Transverse colon (tissue), 4 donors: ENCODE measurements at places on chromosomes 2 and 18.
A peak's percentile ranks its signal among the peaks of the same experiment; 100 is the strongest.

GRCh38 chr2:101325425-101325824, 16.9 kb upstream of the RNF149 start:
- DNase-seq, result no peak

- DNase-seq, result no peak
Observed at GRCh38 chr18:13258921-13259320, 40.4 kb downstream of the LDLRAD4 start.

DNA sequence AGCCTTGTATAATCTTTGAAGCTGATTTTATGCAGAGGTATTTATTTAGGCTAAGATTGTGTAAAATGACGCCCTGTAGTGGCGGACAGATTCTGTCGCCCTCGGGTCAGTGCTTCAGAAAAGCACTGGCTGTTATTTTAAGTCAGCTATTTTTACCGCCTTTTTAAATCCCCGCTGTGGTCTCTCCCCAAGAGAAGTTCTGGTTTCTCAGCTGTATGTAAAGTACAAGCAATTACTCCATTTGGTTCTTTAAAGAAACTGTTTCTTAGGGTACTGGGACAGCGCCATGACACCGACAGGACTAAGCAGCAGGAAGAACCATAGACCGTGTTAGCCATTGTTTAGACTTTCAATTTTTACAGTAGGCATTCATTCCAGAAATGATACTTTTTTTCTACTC, 65.0 kb downstream of the UGGT1 start:
- no peak for DNase-seq

DNA sequence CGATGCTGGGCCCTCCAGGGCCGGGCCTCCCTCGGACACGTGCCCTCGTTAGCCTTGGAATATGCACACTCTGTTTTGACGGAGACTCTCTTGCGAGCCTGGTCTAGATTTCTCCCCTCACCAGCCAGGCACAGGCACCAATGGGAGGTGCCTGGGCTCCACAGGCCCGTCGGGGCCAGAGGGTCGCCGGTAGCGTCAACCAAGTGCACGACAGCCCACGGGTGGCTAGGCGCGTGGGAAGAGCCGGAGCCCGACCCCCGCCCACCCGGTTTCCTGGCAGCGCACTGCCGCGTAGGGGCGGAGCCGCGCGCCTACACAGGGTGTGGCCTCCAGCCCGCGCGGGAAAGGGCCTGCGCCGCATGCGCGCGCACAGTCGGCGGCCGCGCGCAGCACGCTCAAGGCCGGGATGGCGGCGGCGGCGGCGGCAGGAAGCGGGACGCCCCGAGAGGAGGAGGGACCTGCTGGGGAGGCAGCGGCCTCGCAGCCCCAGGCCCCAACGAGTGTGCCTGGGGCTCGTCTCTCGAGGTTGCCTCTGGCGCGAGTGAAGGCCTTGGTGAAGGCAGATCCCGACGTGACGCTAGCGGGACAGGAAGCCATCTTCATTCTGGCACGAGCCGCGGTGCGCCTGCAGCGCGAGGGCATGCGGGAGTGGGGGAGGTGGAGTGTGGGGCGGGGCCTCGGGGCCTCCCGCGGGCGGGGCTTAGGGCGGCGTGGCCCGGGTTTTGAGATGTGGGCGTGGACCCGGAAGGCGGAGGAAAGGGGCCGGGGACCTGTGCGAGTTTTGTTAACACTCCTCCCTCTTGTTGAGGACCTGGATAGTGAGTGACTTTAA, at the start of gene POLE4:
TSS of gene POLE4 (plus strand) at position 370 of the 832 bp plus-strand sequence. CDS start at position 407, 37 bp downstream.
- peak; percentile 96 for DNase-seq

GRCh38 chr2:191811807-191812602, 34.9 kb downstream of the CAVIN2 start:
- peak; percentile 55 for DNase-seq

DNA sequence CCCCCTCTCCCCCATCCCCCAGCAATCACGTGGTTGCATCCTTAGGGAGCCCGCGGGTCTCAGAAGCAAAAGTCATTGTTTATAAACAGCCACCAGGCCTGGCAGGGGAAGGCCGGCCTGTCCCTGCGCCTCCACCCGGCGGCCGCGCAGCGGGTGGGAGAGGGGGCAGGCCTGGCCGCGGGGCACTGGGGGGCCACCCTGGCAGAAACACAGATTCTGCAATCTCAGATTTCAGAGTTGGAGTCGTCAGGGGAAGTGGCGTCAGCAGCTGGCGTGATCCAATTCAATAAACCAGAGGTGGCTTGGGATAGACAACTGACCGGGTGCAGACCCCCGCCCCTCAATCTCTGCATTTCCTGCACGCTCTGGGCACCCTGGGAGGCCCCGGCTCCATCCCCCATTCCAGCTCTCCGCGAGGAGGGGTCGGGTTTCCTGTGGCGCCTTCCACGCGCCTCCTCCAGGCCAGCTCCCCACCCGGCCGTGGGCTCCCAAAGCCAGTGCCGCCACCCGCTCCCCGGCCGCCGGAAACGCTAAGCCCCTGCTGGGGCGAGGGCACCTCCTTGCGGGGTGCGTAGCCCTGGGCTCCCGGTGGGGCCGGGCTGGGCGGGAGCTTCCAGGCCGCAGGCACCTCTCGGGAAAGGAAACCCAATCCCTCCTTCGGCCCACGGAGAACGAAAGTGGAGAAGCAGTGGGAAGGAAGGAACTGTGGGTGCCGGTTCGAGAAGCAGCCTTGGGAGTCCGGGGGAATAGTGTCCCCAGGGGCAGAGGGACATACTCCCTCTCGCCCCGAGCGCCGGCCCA, 1.1 kb downstream of the BIN1 start:
- DNase-seq, result peak; percentile 34

GRCh38 chr2:24915796-24916195, 4.2 kb downstream of the ADCY3 start:
- no peak for DNase-seq

- no peak for DNase-seq
Observed at GRCh38 chr2:61951881-61952280, 46.4 kb downstream of the COMMD1 start.

DNA sequence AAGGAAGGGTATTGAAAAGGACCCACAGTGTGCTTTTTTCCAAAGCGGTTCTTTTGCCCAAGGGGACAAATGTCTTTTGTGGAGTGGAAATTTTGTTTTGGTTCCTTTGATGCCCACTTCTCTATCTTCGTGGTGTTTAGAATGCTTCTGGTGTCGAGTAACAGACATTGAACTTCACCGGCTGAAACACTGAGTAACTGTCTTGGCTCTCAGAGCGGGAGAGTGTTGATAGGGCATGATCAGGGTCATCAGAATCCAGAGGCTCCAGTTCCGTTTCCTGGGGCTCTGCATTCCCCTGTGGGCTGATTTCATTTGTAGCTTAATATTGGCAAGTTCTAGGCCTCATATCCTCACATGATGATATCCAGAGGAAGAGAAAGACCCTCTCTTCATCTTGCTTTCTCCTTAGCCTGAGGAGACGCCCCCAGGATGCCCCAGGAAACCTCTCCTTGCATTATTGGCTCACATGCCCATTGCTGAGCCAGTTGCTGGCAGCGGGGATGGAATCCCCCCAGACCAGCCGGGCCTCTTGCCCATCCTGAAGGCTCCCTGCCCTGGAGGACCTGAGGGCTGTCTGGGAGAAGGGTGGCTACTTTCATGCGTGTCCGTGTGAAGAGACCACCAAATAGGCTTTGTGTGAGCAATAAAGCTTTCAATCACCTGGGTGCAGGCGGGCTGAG, 27.9 kb upstream of the AGFG1 start:
- DNase-seq, result no peak

GRCh38 chr2:1563943-1564891, 151.0 kb downstream of the TPO start:
- DNase-seq, result no peak

GRCh38 chr2:197873293-197873701, 68.9 kb downstream of the PLCL1 start:
- DNase-seq, result no peak

GRCh38 chr2:17101596-17101995, 416.6 kb downstream of the RAD51AP2 start:
- no peak for DNase-seq

- DNase-seq, result no peak
Observed at GRCh38 chr18:58349650-58350049, 279.2 kb downstream of the ALPK2 start.

DNA sequence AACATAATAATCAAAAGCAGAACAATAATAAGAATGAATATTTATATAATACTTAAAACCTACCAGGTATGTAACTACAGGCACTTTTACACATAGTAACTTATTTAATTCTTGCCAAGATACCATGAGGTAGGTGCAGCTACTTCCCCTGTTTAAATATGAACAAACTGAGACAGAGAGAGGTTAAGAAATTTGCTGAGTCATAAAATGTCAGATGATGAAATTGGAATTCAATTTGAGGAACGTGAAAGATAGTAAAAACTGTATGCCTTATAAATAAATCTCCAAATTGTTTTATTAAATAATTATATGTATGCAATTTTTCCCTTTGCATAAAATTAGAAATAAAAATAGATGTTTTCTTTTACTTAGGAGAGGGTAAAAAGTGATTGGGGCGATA, 1103.3 kb upstream of the NRXN1 start:
- DNase-seq, result no peak

DNA sequence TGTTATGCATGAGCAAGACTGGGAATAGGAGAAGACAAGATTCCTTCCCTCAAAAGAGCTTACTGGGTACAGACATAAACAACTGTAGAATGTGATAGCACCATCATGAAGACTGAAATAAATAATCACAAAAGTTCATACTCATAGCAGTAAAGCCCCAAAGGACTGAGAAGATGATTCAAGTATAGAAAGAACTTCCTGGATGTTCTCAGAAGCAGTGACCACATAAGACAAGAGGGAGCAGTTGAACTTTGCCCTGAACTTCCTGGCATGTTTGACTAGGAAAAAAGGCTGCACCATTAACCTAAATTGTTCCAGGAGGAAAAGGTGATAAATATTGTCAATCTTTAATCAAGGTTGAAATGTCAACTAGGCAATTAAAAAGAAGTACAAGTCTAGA, 57.8 kb upstream of the CCDC141 start:
- no peak for DNase-seq

DNA sequence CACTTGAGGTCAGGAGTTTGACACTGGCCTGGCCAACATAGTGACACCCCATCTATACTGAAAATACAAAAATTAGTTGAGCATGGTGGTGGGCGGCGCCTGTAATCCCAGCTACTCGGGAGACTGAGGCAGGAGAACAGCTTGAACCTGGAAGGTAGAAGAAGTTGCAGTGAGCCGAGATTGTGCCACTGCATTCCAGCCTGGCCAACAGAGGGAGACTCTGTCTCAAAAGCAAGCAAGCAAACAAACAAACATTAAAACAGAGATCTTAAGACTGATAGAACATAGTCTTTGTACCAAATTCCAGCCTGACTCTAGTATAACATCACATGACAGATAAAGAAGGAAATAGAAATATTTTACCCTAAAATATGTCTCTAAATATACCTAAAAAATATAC, 168.1 kb downstream of the PTPRM start:
- no peak for DNase-seq

- DNase-seq, result no peak
Observed at GRCh38 chr2:55621802-55622201, 4.4 kb upstream of the PPP4R3B start.

DNA sequence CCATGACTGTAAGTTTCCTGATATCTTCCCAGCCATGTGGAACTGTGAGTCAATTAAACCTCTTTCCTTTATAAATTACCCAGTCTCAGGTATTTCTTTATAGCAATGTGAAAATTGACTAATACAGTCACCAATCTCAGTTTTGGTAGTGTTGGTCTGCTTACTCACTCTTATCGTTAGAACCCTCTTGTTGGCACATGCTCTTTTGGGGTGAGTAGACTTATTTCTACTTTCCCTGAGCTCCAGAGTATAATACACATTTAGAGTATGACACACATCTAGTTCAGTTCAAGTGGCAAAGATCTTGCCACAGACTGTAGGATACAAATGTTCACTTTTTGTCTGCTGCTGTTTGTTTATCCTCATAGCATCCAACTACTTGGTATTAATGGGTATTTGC, 347.5 kb upstream of the CELF4 start:
- no peak for DNase-seq

DNA sequence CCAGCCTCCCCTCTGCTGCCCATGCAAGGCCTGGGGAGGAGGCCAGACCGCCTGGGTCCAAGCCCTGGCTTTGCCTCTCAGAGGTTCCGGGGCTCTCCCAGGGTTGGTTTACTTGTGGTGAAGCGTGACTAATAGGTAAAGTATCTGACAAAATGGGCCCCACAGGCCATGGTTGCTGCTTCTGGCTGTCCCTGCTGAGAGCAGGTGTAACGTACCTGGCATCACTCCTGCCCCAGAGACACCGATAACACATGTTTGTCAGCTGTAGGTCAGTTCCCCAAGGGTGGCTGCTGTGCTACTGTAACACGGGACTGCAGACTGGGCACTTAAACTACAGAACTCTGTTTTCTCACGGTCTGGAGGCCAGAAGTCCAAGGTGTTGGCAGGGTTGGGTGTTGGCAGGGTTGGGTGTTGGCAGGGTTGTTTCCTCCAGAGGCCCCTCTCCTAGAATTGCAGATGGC, 34.1 kb downstream of the ODC1 start:
- peak; percentile 75 for DNase-seq

- DNase-seq, result no peak
Observed at GRCh38 chr2:138703242-138703641, 76.9 kb downstream of the NXPH2 start.

GRCh38 chr2:83471655-83472054, 987.4 kb downstream of the SUCLG1 start:
- DNase-seq, result no peak

GRCh38 chr2:171515672-171516298, 6.5 kb upstream of the CYBRD1 start:
- no peak for DNase-seq

DNA sequence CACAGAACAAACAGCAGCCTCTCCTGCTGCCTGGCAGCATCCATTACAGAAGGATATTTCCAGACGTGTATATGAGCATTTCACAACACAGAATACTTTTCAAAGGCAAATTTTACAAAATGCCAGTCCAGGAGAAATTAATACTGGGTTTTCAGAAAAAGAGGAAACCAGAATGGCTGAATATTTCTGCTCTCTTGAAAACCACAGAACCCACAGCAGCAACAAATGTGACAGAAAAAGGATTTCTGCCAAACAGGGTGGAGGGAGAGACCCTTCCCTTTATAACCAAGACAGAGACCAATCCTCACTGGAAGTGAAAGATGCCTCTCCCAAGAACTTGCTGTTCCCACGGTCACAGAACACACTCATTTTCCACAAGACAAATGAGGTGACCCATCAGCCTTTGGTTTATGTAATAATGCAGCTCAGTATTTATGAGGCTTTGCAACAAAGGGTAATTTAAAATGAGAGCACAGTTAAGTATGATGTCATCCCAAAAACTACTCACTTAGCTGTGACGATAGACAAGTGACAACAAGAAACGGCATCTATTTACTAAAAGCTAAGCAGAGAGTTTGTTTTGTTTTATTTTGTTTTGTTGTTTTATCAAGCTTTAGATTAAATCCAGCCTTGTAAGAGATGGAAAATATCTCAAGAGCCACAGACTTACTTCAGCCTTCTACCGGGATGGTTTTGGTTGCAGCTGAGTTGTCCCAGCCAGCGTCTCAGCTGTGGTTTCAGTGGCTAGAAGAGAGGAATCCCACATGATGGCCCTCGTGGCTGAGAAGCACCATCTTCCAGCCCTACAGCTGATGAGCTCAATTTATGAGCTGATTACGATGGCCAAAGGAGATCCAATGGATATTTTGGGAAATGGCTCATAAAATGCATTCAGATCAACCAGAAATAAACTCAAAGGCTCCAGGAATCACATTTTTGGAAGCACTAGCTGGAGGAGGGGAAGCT, 249.3 kb upstream of the AGAP1 start:
- no peak for DNase-seq

- DNase-seq, result no peak
Observed at GRCh38 chr18:37481491-37481890, 84.1 kb downstream of the CELF4 start.

- no peak for DNase-seq
Observed at GRCh38 chr2:159297042-159297707, 10.7 kb upstream of the WDSUB1 start.
